ENCODE measurements at places on chromosomes 1 and 21.

GRCh38 chr1:43368646-43369020 is 822 bp upstream of the ELOVL1 start:
- no peak for DNase-seq

GRCh38 chr1:9763914-9764313 is 59.9 kb downstream of the CLSTN1 start:
- DNase-seq: no peak

DNA sequence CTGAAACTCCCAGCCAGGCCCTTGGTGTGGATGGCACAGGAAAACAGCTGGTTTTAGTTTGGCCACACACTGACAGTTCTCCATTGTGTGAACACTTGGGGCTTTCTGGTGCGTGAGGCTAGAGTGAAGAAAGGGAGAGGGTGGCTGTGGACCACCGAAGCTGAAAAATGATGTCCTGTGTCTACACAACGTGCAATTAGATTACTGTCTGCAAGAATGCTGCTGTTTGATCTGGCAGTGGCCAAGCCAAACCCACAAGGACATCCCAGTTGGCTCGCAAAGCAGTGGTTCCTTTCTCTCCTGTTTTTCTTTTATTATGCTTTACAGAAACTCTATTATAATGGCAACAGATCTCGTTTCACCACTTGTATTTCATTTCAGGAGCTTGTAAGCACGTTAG is 58.9 kb downstream of the ERG start:
- no peak for DNase-seq

- no peak for DNase-seq
Measured at GRCh38 chr1:205258719-205259118, 31.0 kb downstream of the TMCC2 start.

GRCh38 chr1:164753521-164754077 is 194.6 kb downstream of the PBX1 start:
- no peak for DNase-seq

GRCh38 chr1:223219318-223219635 is 76.2 kb upstream of the TLR5 start:
- no peak for DNase-seq

- no peak for DNase-seq
Measured at GRCh38 chr1:1123581-1124507, 8.0 kb upstream of the C1orf159 start.

GRCh38 chr1:114482585-114482984 is 28.4 kb downstream of the TRIM33 start:
- no peak for DNase-seq

DNA sequence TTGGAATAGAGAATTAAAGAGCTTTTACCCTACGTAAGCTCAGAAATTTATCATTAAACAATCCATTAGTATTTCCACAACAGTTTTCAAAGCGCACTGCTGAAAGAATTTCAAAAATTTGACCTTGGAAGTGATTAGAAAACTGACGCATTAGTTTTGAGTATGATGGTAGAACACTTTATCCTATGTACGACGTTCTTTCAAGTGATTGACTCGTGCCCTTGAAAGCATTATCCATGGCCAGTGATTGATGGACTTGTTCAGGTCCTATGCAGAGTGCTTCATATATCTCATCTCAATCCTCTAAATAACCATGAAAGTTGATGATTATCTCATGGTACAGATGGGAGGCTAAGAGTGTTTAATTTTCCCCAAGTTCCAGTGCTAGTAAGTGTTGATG is 697.2 kb downstream of the USP25 start:
- DNase-seq: no peak

DNA sequence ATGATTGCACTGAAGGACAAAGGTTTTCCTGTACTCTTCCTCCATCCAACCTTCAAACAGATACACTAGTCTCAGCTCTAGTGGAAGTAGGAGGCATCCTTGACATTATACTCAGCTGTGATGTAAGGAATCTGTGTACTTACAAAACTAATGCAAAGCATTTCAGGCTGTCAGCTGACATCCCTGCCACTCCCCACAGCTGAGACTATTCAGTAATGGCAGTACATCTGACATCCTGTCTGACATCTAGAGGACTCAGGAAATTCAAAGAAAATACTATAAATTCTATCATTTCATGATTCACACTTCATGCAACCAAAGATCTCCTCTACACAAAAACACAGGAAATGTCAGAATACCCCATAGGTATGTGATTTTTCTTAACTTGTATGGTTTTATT is 325.8 kb downstream of the SMYD3 start:
- DNase-seq: no peak

DNA sequence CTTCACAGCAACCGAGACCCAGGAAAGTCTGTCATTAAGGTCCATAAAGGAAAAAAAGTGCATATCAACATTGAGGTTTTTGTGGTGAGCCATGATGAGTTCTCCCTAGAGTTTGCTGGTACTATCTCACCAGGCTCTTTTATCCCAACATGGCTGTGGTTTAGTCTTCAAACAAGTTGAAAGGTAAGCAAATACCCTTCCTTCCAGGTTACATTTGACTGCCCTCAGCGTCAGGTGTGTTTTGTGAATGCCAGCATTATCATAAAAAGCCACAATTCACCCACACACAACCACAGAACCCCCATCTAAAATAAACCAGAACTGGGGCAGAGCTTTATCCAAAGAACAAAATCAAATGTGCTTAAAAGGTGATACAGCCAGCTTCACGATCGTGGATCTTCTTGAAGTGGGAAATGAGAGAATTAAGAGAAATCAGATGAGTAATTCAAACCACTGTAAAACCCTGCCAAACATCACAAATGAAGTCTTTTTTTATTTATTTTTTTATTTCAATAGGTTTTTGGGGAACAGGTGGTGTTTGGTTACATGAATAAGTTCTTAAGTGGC is 64.7 kb downstream of the SETD4 start:
- no peak for DNase-seq

DNA sequence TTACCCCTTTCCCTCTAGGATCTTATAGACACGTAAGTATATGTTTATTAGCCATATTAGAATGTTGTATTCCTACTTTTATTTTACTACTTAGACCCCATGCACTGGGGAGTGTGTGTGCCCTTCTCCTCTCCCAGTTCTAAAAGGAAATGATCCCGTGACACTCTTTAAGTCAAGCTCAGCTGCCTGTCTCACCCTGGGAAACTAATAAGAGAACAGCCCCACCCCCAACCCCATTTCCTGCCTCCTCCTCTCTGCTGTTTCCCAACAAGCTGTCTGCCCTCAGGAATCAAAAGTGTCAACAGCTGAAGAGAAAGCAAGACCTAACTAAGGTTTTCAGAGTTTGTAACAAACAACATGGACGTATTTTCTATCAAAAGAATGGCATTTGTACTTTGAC is 92.6 kb upstream of the VAV3 start:
- no peak for DNase-seq

DNA sequence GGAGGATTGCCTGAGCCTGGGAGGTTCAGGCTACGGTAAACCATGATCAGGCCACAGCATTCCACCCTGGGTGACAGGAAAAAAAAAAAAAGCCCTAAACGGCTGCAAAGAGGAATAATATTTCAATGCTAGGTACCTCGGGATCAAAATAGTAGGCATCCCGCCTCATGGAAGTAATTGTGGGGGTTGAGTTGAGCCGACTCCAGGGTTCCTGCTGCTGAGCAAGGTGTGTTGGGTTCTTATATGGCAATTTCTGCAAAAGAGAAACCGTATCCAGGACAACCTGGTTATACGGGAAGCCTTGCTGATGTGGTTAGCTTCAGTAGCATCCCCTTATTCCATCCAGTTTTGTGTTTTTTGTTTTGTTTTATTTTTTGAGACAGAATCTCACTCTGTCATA is 6.1 kb upstream of the ELAPOR1 start:
- no peak for DNase-seq

- DNase-seq: no peak
Measured at GRCh38 chr1:169144941-169145626, 38.6 kb downstream of the ATP1B1 start.

DNA sequence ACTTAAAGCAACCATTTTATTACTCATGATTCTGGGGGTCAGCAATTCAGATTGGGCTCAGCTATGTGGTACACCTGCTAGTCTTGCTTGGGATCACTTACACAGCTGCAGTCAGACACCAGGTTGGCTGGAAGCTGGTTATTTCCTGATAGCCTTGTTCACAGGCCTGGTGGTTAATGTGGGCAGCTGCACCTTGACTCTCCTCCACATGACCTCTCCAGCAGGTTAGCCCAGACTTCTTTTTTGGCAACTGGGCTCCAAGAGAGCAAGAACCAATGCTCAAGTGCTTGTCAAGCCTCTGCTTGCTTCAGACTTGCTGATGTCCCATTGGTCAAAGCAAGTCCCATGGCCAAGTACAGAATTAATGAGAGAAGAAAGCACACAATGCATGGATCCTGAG is 11.8 kb upstream of the POGK start:
- DNase-seq: no peak

DNA sequence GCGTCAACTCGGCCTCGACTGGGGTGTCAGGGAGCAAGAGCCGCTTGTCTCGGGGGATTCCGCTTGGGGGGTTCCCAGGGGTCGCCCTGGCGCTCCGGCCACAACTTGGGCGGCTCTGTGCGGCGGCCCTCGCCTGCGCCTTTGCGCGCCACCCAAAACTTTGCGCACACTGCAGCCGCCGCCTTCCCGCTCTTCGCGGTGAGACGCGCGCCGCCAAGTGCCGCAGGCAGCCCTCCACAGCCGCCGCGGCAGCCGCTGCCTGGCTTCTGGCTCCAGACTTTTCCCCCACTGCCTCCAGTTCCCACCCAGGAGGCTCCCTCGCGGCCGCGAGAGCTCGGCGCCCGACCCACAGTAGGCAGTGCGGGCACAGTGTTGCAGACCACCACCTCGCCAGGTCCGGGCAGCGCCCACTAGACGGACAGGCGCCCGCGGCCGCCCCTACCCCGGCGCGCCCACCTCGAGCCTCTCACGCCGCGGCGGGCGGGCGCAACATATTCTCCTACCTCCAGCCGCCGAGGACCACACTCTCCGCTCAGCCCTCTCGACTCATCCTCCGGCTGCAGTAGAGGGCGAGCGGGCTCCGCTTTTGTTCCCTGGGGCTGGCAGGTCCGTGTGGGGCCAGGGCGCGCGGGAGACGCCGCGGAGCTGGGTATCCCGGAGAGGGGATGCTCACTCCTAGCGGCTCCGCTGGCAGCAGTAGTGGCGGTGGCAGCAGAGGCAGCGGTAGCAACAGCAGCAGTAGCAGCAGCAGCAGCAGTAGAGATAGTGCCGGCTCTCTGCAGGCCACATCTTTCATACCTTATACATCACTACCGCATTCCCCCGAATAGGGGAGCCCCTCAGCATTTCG is 296.6 kb downstream of the OMA1 start:
- peak; percentile 84 for DNase-seq

DNA sequence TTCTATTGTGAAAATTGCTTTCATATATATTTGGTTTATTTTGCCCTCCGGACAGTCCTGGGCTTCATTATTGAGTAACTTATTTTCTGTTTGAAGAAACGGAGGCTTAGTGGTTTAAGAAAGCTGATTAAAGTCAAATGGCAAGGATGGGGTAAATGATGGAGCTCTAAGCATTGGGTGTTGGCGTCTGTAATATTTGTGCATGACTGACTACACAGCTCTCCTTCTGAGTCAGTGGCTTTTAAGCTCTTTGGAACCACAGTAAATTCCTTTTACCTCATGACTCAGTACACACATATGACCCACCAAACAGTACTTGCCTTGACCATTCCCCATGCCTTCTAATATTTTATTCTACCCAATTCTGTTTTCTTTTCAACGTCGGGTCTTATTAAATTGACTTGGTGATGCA is 21.0 kb downstream of the B3GALT5 start:
- DNase-seq: no peak

DNA sequence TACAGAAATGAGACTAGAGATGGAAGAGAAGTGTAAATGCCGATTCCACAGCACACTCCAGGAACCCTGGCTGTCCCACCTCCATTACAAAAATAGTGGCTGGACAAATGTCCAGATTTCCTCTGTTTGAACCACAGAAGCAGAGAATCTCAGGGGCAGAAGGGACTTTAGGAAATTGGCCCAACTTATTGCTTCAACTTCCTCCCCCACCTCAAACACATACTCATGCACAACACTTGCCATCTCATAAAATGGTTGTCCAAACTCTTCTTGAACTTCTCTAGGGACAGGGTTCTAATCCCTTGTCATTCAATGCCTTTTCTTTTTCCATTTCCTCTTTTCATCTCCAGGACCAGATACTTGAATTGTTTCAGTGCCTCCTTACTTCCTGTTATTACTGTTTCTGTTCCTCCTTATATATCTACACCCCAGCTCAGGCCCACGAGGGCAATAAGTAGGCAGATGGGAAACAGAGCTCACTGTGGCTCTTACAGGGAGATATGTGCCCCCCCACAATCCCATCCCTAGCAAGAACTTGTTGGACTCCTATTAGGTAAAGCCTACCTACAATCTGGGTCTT is 8.5 kb upstream of the B4GALT3 start:
- no peak for DNase-seq

- no peak for DNase-seq
Measured at GRCh38 chr1:66732407-66733166, 19.7 kb upstream of the DYNLT5 start.

GRCh38 chr1:43867976-43868740 is 65.4 kb upstream of the ARTN start:
- no peak for DNase-seq

GRCh38 chr1:160451119-160451858 is 50.9 kb downstream of the VANGL2 start:
- no peak for DNase-seq

GRCh38 chr21:34200288-34200905 is 127.0 kb downstream of the MRPS6 start:
- DNase-seq: no peak

DNA sequence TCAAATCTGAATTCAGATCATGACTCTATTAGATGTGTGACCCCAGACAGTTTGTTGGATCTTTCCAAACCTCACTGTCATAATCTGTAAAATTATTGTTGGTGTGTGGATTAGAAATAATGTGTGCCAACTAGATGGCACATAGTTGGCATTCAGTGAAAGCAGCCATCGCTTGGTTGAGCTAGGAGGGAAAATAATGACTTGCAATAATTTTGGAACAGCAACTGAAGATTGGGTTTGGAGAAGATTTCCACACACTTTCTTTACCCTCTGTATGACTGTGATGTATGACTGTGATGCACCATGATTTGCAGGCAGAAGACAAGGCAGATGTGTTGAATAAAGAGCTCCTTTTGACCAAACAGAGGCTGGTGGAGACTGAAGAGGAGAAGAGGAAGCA is 24.0 kb upstream of the CACYBP start:
- DNase-seq: no peak

DNA sequence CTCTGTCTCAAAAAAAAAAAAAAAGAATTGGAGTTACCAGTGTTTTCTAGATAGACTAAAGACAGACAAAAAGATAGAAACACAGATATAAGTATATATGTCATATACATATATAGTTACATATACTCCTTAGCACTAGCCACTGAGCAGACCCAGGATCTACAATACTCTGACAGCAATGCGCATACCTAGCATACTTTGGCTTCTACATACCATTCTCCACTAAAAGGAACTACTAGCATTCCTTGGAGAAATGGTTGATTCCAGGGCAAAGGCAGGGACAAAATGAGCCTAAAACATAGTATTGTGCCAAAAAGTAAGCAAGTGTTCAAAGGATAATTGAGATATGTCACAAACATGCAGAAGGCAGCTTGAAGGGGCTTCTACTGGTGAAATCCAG is 22.7 kb downstream of the SYNJ1 start:
- DNase-seq: no peak

- DNase-seq: no peak
Measured at GRCh38 chr1:94209425-94209824, 28.0 kb downstream of the ARHGAP29 start.

GRCh38 chr1:99877568-99877967 is 27.4 kb downstream of the AGL start:
- no peak for DNase-seq

- no peak for DNase-seq
Measured at GRCh38 chr1:211647711-211648121, 27.7 kb downstream of the NEK2 start.
